ENCODE measurements at places on chromosomes 6 and 20.

GRCh38 chr6:32815115-32815514, 1.7 kb downstream of the HLA-DOB start:
- DNase-seq, result no peak

DNA sequence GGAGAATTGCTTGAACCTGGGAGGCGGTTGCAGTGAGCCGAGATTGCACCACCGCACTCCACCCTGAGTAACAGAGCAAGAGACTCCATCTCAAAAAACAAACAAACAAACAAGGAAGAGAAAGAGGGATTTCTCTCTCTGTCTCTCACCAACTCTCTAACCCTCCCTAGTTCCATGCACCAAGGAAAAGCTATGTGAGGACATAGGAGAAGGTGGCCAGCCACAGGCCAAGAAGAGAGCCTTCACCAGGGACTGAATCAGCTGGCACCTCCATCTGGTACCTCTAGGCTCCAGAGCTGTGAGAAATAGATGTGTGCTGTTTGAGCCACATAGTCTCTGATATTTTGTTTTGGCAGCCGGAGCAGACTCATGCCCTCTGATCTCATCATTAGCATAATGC, 9.0 kb upstream of the FAM110A start:
- DNase-seq, result no peak

DNA sequence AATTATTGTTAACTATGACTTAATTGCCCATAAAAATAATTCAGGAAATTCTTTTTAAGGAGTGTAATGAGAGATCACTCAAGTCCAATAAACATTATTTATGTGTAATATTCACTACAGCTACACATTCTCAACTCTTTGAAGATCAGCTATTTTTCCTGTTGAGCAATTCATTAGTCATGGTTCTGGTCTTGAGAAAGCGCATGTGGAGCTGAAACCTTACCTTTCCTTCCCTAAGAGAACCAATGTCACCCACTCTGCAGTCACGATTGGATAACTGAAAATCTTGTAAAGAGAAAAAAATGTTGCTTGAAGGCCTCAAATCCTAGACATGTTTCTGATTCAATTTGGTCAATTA, 736.9 kb upstream of the MARCKS start:
- DNase-seq, result no peak

- peak; percentile 90 for DNase-seq
These were observed 17.4 kb upstream of the TBC1D22B start for GRCh38 chr6:37239950-37240713.

DNA sequence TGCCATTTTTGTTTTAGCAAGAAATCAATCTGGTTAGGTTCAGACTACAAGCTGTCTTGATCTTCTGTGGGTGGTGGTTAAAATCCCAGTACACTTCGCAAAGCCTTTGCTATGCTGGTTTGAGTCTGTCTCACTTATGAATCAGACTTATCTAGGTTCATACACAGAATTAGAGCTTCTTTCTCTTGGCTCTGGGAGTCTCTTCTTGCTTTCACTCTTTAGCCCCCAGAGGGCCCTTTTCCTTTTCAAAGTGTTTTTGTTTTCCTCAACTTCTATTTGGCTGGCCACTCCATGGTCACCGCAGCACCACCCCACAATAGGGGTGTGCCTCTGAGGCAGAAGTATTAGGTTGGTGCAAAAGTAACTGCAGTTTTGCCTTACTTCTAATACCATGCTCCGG, 21.3 kb downstream of the ECI2 start:
- no peak for DNase-seq

Measured in activated CD4-positive, alpha-beta T cell treated with anti-CD3 and anti-CD28 coated beads, Interleukin-2, amount 50 U/mL, for 48 hours (primary cell).